ENCODE measurements at places on chromosomes 3 and 15. TPM values are rescaled to one million over a fixed set of nuclear protein-coding genes. Genes with fewer than 3 reads are reported as not detected.
A peak's percentile ranks its signal among the peaks of the same experiment; 100 is the strongest.

- H3K27ac ChIP-seq: no peak overlapping the region
- no peaks in the 10 kb centered on the region for H3K4me1 ChIP-seq
- H3K36me3 ChIP-seq: no peaks in the 10 kb centered on the region
- H3K4me3 ChIP-seq: no peak overlapping the region
- no peak for DNase-seq
Observed at GRCh38 chr3:157370867-157371266, 65.8 kb upstream of the PTX3 start.

GRCh38 chr3:13500133-13500885, 20.2 kb downstream of the HDAC11 start:
- peaks cover 12% of the 10 kb centered on the region for H3K36me3 ChIP-seq
- H3K27ac ChIP-seq: no peak overlapping the region

DNA sequence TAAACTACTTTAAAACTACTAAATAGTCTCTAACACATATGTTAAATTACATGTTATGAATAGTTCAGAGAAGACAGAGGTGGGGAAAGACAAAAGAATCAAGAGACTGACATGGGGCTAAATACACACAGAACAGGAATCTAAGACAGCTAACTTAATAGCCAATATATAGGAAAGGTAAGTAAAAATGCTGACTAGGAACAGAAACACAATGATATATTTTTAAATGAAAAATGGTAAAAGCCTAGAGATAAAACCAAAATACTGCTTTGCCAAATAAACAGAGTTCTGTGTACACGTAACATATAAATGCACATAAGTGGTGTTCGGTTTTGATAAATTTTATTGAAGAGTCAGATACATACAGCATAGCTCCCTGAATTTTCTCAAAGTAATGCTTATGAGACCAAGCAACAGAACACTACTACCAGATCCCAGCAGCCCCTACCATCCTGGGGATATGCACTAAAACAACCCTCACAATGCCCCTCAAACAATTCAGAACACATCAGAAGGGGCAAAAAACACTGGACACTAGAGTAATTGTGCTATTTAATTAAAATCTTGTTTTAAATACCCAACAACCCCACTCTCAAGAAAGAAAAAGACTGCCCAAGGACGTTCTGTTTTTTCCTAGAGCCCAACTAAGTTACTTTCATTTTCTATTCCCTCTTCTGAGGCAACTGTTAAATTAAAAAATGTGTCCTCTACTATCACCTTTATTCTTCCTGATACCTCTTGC, 121.1 kb downstream of the ADAM10 start:
- H3K27ac ChIP-seq: peak overlapping the region; percentile 32
- peaks cover 18% of the 10 kb centered on the region for H3K36me3 ChIP-seq
- peaks cover 4% of the 10 kb centered on the region for H3K4me1 ChIP-seq
- peak; percentile 25 for DNase-seq

DNA sequence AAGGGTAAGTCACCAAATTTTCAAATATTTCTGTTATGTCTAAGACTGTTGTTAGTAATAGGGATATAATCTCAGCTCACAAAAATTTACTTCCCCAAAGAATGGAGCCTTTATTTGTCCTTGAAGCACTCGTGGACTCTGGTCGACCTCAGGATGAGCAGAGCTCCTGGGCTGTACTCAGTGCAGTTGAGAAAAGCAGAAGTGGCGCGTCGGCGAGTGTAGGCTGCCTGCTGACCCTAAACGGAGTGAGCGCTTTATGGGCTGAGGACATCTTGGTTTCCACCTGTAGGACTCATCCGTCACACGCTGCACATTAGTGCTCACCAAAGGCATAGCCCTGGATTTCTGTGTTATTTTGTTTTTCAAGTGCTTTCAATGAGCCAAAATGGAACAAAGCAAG, 11.0 kb downstream of the GABRA5 start:
- no peaks in the 10 kb centered on the region for H3K27me3 ChIP-seq
- no peak for DNase-seq
- H3K4me3 ChIP-seq: no peak overlapping the region
- no peaks in the 10 kb centered on the region for H3K36me3 ChIP-seq

DNA sequence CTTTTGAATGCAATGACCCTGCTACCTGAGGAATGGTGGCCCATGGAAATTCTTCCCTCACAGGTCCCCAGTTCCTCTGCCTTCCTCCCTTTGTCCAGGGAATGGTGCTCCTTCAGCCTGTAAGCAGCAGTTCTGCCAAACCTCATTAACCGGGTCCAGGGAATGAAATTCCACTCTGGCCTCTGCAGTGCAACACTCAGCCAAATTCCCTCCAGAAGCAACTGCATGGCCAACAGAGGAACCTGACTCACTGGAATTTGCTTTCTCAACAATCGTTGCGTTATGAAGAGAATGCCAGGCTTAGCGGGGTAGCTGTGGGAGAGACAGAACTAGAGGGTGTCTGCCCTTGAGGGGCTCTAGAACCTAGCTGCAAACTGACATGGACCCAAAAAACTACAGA, 449.4 kb upstream of the PROK2 start:
- H3K27ac ChIP-seq: no peak overlapping the region
- H3K4me1 ChIP-seq: no peaks in the 10 kb centered on the region
- H3K27me3 ChIP-seq: no peaks in the 10 kb centered on the region
- DNase-seq: no peak

GRCh38 chr3:132536442-132537153, 60.5 kb upstream of the ACKR4 start:
- H3K4me3 ChIP-seq: no peak overlapping the region
- no peak overlapping the region for H3K27ac ChIP-seq
- peaks cover 43% of the 10 kb centered on the region for H3K36me3 ChIP-seq
- H3K4me1 ChIP-seq: no peaks in the 10 kb centered on the region
- no peak for DNase-seq

- no peak overlapping the region for H3K4me3 ChIP-seq
- no peaks in the 10 kb centered on the region for H3K4me1 ChIP-seq
- peaks cover 32% of the 10 kb centered on the region for H3K36me3 ChIP-seq
Observed at GRCh38 chr3:149026718-149027117, 35.4 kb downstream of the GYG1 start.

- H3K4me1 ChIP-seq: no peaks in the 10 kb centered on the region
- H3K27me3 ChIP-seq: peaks cover 36% of the 10 kb centered on the region
- no peak overlapping the region for H3K27ac ChIP-seq
- H3K36me3 ChIP-seq: no peaks in the 10 kb centered on the region
- H3K4me3 ChIP-seq: no peak overlapping the region
- DNase-seq: no peak
Observed at GRCh38 chr3:128461731-128462130, 5.0 kb downstream of the DNAJB8 start.

- no peak overlapping the region for H3K4me3 ChIP-seq
- no peaks in the 10 kb centered on the region for H3K36me3 ChIP-seq
- H3K4me1 ChIP-seq: peaks cover 11% of the 10 kb centered on the region
- no peak for DNase-seq
- H3K27me3 ChIP-seq: no peaks in the 10 kb centered on the region
- H3K27ac ChIP-seq: no peak overlapping the region
Observed at GRCh38 chr15:62104401-62104800, 37.6 kb downstream of the C2CD4A start.

GRCh38 chr15:27399241-27399640, 428.3 kb downstream of the GABRG3 start:
- no peaks in the 10 kb centered on the region for H3K4me1 ChIP-seq
- no peaks in the 10 kb centered on the region for H3K27me3 ChIP-seq
- H3K4me3 ChIP-seq: no peak overlapping the region
- H3K27ac ChIP-seq: no peak overlapping the region
- DNase-seq: no peak

DNA sequence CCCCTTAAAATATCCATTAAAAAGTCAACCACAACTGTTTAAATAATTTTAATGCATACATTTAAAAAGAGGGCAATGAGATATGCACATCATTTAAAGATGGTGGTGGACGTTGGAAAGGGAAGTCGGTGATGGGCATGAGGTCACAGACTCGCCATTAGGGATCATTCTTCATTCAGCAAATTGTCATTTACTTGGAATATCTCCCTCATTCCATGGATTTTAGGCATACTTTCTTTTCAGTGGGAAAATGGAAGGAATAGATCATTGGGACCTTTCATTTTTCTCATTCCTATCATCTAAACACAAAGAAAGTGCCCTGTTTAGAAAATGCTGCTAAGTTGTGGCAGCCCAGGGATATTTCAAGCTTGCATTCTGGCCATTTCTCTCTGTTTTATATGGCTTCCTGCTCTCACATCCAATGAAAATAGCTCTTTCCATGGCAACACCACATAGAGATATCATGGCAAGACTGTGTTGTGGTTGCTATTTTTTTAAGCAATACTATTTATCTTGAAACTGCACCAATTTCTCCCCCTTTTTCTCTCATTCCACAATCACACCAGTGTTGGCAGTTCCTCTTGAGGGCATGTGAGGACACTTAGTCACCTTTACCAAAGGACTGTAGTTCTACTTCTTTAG, 40.7 kb upstream of the LMCD1 start:
- no peaks in the 10 kb centered on the region for H3K36me3 ChIP-seq
- H3K4me3 ChIP-seq: no peak overlapping the region
- no peak overlapping the region for H3K27ac ChIP-seq
- no peaks in the 10 kb centered on the region for H3K4me1 ChIP-seq
- no peaks in the 10 kb centered on the region for H3K27me3 ChIP-seq

DNA sequence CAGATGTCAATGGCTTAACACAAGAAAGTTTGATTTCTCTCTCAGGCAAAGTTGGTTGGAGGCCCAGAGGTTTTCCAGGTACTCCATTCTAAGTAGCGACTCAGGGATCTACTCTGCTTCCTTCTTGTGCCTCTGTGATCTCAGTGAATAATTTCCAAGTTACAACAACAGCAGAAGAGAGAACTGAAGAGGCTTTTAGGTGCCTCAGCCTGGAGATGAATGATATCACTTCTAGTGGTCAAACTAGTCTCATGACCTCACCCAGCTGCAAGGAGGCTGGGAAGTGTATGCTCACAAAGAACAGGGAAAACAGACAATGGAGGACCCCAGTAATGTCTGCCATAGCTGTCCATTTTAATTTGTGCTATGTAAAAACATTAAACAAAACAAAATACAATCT, 4.6 kb upstream of the PRICKLE2 start:
- no peaks in the 10 kb centered on the region for H3K4me1 ChIP-seq
- no peak overlapping the region for H3K27ac ChIP-seq
- H3K27me3 ChIP-seq: no peaks in the 10 kb centered on the region
- H3K4me3 ChIP-seq: no peak overlapping the region
- H3K36me3 ChIP-seq: no peaks in the 10 kb centered on the region
- DNase-seq: no peak

DNA sequence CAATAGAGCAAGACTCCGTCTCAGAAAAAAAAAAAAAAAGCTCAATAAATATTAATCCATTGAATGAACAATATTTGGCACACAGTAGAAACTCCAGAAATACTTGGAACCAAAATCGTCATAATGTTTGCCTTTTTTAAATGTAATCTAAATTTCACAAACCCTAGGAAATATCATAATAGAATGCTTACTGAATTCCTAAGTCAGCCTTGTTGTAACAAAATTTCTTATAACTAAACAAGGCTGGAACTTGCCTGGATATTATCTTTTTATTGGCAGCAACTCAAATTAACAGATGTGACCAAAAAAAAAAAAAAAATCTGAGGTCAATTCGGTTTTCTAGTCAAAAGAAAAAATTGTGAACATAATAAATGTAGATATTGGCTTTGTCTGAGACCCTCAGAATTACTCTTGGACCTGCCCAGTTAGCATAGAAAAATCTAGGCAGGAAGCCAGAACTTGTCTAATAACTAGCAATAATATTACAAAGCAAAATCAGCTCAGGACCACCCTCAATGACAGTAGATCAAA, 33.3 kb downstream of the GABPB1 start:
- H3K27me3 ChIP-seq: no peaks in the 10 kb centered on the region
- no peaks in the 10 kb centered on the region for H3K4me1 ChIP-seq
- DNase-seq: no peak
- no peak overlapping the region for H3K4me3 ChIP-seq

- H3K36me3 ChIP-seq: no peaks in the 10 kb centered on the region
- no peak overlapping the region for H3K27ac ChIP-seq
- no peaks in the 10 kb centered on the region for H3K27me3 ChIP-seq
- no peak overlapping the region for H3K4me3 ChIP-seq
Observed at GRCh38 chr15:53872410-53872809, 105.8 kb upstream of the UNC13C start.

GRCh38 chr15:41437448-41437847, 20.6 kb downstream of the RTF1 start:
- no peaks in the 10 kb centered on the region for H3K27me3 ChIP-seq
- H3K27ac ChIP-seq: no peak overlapping the region
- no peaks in the 10 kb centered on the region for H3K4me1 ChIP-seq

DNA sequence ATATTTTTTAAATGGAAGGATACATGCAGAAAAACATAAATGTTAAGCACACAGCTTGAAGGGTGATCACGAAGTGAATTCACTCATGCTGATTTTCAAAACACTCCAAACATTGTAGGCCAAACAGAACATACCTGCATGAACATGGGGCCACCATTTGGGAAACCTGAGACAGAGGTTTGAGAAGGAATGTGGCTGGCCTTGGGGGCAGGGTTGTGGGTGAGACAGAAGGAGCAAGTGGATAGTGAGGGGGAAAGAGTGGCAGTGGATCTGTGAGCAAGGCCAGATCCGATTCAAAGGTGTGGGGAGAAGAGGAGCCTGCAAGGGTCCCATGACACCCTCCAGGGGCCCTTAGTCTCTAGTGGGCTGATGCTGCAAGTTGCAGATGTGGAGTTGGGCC, 94.9 kb downstream of the HMG20A start:
- H3K4me1 ChIP-seq: no peaks in the 10 kb centered on the region
- H3K36me3 ChIP-seq: no peaks in the 10 kb centered on the region
- no peak overlapping the region for H3K4me3 ChIP-seq
- no peaks in the 10 kb centered on the region for H3K27me3 ChIP-seq
- no peak for DNase-seq
- H3K27ac ChIP-seq: no peak overlapping the region

DNA sequence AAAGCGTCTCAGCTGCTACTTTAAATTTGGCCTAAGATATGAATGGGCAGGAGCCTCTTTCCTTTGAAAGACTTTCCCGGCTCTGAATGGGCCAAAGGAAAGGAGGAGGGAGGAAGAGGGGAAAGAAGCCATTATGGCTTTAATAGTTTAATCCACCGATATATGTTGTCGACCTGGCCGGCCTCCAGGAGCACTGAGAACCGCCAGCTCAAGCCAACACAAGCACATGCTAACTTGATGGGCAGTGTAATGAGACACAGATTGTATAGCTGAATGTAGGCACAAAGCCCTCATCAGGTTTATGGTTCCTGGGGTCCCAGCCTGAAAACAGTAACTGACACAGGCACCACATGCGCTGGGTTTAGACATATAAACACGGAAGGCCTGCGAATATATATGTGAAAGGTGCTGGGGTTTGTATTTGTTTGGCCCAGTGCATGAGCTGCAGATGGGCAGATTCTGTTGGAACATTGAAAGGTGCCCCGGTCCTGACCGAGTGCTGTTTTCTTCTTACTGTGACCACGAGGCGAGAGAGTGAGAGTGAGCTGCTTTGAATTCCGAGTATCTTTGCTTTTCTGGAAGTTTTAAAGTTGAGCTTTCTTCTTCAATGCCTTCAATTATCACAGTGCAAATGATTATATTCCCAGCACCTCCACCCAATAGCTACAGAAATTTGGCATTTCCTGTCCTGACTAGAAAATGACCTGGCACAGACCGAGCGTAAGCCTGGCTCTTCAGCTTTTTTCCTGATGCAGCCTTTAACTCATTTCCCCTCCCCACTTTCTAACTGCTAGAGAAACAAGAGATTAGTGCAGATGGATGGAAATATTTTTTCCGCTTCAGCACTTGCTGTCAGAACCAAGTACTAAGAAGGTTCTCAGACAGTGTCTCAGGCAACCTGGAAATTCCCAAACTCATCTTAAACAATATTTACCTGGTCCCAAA, 267.3 kb downstream of the RORA start:
- no peak for DNase-seq
- no peaks in the 10 kb centered on the region for H3K27me3 ChIP-seq
- no peaks in the 10 kb centered on the region for H3K4me1 ChIP-seq
- H3K27ac ChIP-seq: no peak overlapping the region
- H3K4me3 ChIP-seq: no peak overlapping the region

The STARD9 gene
- 10.3 TPM for polyA plus RNA-seq

The MINAR1 gene
- 0.99 TPM for polyA plus RNA-seq

The C3orf33 gene
- polyA plus RNA-seq: 12.5 TPM

The C3orf62 gene
- polyA plus RNA-seq: 9.5 TPM

The ACP3 gene
- 0.64 TPM for polyA plus RNA-seq

The ARRDC4 gene
- polyA plus RNA-seq: 83.1 TPM

Measured in large intestine (tissue), 12 donors.